ENCODE measurements at places on chromosomes 6 and 20. TPM values are rescaled to one million over a fixed set of nuclear protein-coding genes. Genes with fewer than 3 reads are reported as not detected.
A peak's percentile ranks its signal among the peaks of the same experiment; 100 is the strongest.

- no peak for DNase-seq
Measured at GRCh38 chr6:113112086-113112485, 745.1 kb upstream of the MARCKS start.

DNA sequence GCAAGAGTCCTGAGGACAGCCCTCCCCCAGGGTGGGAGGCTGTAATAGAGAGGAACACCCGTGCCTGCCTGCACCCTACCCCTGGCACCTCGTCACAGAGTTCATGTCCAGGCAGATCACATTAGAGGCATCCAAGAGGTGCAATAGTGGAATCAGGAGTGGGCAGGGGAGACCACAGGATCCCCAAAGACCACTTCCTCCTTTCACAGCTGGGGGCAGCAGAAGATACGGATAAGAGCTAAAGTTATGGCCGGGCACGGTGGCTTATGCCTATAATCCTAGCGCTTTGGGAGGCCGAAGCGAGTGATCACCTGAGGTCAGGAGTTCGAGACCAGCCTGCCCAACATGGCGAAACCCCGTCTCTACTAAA, 1.5 kb upstream of the CAPN11 start:
- no peak for DNase-seq

DNA sequence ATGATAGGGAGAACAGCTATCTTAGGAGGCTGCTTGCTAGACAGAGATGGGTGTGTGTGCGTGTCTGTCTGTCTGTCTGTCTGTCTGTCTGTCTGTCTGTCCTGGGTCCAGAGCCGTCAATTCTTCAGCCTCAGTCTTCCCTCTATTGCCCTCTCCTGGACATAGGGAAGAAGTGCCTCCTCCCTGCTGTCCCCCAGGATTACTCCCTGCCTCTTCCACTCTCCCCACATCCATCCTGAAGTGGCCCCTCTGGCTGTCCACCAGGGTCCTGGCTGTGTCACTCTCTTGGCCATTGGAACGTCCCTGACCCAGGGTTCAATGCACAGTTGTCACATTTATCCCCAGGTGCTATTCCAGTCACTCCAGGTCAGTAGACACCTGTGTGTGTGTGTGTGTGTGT, 10.2 kb downstream of the TREML2 start:
- DNase-seq: no peak

DNA sequence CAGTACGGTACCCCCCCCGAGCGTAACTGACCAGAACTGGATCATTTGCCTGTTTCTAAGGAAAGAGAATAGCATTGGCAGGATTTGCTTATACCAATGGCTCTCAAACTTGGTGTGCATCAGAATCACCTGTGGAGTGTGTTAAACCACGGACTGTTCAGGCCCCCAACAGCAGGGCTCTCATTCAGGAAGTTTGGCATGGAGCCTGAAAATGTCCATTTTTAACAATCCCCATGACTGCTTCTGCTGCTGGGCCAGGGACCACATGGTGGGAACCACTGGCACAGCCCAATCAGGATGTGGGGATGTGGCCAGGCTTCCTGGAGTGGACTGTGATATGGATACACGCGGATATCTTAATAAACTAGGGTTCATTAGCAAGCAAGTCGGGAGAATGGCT, 53.9 kb downstream of the GTF2H5 start:
- no peak for DNase-seq

Gene PET117
- total RNA-seq: 25.7 TPM

Gene BICRAL
- total RNA-seq: 10.3 TPM

GRCh38 chr20:62669249-62669648, 26.9 kb downstream of the SLCO4A1 start:
- no peak for DNase-seq

GRCh38 chr6:114936080-114936479, 593.3 kb upstream of the HS3ST5 start:
- no peak for DNase-seq

Gene DCBLD1
- 11.2 TPM for total RNA-seq

DNA sequence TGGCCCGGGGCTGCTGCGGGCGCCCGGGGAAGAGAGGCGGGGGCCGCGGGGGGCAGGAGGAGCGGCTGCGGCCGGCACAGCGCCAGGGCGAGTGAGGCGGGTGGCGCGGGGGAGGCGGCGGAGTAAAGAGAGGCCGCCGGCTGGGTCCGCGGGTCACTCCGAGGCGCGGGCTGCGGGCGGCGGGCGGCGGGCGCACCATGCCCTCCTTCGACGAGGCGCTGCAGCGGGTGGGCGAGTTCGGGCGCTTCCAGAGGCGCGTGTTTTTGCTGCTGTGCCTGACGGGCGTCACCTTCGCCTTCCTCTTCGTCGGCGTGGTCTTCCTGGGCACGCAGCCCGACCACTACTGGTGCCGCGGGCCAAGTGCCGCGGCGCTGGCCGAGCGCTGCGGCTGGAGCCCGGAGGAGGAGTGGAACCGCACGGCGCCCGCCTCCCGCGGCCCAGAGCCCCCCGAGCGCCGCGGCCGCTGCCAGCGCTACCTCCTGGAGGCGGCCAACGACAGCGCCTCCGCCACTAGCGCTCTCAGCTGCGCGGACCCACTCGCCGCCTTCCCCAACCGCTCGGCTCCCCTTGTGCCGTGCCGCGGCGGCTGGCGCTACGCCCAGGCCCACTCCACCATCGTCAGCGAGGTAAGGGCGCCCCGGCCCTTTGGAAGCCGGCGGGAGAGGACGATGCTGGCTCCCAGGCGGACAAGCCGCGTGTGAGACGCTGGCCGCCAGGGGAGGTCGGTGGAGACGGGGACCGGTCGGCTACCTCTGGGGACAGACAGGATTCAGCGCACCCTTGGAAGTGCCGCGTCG, at the start of gene SLC22A3:
Gene SLC22A3, plus strand, starts transcription at position 156 of the 797 bp plus-strand sequence. Its CDS starts 42 bp downstream, at position 198.
- peak; percentile 56 for DNase-seq

DNA sequence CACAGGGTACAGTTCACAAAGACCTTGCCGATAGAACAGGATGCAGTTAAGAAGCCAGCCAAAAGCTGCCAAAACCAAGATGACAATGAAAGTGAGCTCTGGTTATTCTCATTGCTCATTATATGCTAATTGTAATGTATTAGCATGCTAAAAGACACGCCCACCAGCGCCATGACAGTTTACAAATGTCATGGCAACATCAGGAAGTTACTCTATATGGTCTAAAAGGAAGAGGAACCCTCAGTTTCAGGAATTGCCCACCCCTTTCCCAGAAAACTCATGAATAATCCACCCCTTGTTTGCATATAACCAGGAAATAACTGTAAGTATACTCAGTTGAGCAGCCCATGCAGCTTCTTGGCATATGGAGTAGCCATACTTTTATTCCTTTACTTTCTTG, 748.7 kb downstream of the QKI start:
- no peak for DNase-seq

Gene BTN1A1
- 0.14 TPM for total RNA-seq

Gene TRAPPC3L
- not detected for total RNA-seq

- no peak for DNase-seq
Measured at GRCh38 chr20:2164421-2164820, 62.8 kb downstream of the STK35 start.

Gene PAQR8
- total RNA-seq: 12.5 TPM

Measured in WTC11 (cell line).